NCI-H1417 treated with DMSO at 0.1 percent for 48 hours (cell line): ENCODE measurements at places on chromosomes 1 and 21.

DNA sequence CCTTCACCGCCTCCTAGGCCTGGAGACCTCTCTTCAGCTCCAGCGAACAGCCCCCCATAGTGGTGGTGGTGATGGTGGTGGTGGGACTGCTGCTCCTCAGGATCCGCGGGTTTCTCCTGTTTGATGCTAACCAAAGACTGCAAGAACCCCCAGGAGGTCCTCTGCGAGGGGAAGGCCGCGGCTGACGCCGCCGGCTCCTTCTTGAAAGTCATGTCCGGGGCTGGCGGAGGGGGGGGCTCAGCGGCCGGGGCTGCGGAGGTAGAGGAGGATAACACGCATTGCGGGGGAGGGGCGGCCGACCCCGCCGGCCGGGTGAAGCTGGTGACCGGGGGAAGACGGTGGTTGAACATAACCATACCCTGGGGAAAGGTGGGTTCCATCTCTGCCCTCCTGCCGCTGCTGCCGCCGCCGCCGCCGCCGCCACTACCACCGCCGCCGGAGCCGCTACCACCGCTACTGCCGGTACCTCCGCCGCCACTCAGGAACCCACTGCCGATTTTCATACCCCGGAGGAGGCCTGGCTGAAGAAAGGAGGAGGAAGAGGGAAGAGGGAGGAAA lies 554 bp downstream of the ZNF281 start:
- DNase-seq: no peak

DNA sequence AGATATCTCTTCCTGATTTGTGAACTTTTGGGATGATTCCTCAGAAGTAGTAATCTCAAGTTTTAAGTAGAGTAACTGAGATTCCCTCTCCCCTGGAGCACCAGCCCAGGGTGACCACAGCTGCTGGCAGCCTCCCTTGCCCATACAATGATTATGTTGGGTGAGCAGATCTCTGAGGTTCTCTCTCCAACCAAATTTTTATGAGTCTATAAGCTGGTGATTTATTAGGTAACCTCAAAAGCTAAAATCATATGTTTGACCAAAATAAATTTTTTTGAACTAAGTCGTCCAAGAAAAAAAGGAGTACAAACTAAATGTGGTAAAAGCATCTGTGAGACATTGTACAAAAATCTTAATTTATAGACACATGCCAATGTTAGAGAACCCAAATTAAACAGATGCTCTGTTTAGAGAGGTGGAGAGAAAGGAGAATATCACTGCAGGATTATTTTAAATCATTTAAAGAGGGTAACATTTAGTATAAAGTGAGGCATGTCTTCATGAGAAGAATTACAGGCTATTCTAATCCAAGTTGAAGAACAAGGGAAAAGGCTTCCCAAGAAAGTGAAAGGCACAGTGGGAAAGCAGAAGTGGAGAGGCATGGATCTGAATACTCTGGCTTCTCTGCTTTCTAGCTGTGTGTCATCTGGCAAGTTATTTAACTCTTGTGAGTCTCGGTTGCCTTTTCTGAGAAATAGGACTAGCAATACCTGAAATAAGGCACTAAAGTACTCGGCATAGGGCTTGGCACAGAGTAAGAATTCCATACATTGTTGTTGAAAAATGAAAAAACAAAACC lies 2.5 kb downstream of the AKNAD1 start:
- DNase-seq: no peak

GRCh38 chr21:39452970-39453342 lies 1.2 kb downstream of the SH3BGR start:
- DNase-seq: no peak

DNA sequence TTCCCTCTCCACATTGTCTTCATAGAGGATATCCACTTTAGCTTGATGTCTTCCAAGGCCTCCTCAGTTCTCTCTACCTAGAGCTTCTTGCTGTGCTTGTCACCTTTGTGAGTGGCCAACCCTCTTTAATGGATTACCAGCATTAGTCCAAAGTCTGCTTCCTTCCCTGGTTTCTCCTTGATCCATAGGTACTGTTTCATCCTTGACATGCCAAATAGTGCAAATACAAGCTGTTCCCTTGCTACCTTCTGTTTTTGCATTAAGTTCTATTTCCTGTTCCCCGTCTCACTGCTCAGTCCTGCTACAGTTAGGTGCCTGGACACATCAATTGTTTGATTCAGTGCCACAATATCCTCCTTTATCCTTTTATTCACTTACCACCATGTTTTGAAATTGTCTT lies 19.2 kb downstream of the MAST2 start:
- no peak for DNase-seq

DNA sequence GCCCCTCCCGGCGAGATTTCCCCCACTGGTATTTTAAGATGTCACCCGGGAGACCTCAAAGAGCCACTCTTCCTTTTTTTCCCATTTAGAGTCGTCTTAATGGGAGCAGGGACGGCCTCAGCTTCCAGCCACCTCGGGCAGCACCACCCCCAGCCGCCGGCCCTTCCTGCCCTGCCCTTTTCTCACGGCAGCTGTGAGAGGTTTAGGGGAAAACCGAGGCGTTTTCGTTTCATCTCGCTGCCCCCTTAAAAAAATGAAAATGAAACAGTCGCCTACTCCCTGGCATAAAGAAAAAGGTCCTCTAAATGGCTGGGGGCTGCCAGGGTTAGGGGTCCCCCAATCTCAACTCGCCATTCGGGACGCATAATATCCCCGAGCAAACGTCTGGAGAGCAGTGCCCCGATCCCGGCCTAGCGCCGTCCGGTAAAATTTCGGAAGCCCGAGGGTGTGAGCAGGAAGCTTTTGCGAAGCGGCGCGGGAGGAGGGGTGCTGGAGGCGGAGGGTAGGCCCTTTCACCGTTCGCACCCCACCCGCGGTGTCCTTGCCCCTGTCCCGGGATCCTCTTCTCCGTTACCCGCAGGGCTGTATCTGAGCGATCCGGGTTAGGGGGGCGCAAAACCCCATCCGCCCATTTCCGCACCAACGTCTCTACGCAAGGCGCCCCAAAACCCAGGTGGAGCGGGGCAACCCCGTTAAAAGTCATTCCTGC lies 1.2 kb downstream of the RUNX3 start:
- no peak for DNase-seq

- DNase-seq: no peak
Observed at GRCh38 chr1:20413136-20413775, 72.8 kb downstream of the CAMK2N1 start.

DNA sequence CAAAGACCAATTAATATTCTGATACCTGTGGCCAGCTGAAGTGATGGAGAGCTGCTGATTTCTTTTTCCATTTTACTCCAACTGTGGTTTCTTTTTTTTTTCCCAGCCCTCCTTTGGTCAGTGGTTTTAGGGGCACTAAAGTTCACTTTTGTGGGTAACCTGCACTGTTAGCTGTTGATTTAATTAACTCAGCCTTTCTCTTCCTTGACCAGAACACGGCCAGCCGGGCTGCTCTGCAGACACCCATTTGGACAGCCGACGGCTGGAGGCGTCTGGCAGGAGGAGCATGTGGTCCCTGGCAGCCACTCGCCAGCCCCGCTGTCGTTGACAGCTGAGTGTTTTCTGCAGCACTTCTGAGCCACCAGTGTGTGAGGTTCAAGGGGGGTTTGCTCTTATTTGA lies 136.2 kb upstream of the RUNX3 start:
- DNase-seq: no peak

- no peak for DNase-seq
Observed at GRCh38 chr1:91948501-91949355, 473 bp upstream of the BRDT start.

GRCh38 chr1:27391511-27392095 lies 819 bp upstream of the GPR3 start:
- no peak for DNase-seq

DNA sequence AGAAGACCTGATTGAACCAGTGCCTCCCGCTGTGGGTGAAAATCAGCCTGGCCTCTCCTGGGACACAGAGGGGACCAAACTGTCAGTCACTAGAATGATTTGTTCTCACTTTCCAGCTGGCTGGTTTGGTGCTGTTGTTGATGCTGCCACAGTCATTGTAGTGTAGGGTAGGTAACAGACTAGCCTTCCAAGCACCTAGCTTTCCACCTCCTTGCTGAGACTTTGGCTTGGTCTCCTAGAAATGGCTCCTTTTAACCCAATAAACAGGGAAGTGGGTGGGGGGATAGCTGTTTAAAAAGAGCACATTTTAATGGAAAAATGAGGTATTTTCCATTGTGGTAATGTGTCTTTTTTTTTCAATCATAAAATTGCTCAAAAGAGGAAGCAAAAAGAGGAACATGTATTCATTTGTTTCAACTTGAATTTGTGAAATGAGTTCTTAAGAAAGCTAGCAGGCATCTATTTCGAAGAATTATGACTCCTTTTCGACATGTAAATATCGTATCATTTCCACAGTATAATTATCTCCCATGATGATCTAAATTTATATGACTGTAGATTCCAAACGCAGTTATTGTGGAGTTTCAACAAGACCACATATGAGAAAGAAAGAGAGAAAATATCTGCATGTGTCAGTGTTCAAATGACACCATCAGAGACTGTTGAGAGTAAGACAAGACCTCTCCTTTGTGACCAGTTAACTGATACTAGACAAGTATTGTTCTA lies 190.1 kb downstream of the HLX start:
- DNase-seq: no peak

GRCh38 chr1:102032534-102032933 lies 35.8 kb upstream of the OLFM3 start:
- no peak for DNase-seq

DNA sequence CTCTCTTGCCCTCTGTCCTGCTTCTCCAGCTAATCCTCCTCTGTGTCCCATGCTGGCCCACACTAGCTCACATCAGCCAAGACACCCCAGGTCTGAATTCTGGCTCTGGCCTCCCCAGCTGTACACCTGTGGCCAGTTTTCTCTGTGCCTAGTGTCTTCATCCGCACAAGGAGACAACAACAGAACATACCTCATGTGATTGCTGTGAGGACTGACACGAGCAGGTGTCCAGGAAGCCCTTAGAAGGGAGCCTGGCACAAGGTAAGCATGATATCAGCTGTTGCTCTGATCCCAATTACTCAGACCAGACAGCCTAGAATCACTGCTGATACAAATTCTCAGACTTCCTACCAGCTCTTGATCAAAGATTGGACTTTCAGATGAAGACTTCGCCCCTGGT lies 71.2 kb upstream of the GJB5 start:
- no peak for DNase-seq

DNA sequence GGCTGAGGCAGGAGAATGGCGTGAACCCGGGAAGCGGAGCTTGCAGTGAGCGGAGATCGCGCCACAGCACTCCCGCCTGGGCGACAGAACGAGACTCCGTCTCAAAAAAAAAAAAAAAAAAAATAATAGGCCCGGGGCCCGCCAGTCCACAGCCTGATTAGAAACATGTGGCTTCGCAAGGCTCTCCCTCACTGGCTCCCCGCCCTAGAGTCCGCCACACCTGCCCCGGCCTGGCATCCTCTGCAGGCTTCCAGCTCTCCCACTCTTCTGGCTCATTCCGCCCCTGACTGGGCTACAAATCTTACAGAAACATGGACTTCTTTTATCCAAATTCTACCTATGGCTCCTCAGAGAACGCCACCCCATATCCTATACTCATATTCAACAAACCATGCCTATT lies 32.4 kb downstream of the PGBD5 start:
- DNase-seq: no peak

DNA sequence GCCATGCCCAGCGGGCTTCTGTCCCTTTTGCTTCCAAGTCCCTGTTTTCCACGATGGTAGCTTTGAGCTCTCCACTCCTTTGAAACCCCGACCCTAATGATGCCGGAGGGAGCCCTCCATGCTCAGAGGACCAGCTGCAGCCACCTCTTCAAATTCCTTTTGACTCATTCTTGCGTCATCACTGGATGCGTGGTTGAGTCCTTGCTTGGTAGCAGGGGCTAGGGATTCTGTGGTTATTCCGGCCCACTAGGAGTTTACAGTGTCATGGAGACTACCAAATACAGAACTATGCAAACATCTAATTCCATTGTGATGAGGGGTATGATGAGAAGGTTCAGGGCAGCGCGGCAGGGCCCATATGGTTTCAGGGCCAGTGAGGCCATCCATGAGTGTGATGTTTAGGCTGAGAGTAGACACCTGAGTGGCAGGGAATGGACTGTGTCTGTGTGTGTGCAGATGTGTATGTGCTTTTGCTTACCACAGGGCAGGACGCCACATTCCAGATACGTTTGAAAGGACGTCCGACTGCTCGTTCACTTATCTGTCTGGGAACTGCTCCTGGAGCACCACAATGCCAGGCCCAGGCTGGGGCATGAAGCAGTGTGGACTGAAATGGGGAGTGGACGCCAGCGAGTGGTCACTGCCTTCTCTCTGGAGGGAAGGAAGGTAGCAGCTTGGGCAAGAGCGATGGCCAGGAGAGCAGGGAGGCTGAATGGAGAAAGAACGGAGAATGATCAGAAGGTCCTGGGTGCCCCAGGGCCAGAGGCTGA lies 30.4 kb upstream of the ZBTB21 start:
- DNase-seq: no peak

- no peak for DNase-seq
Observed at GRCh38 chr1:103362348-103363007, 163.0 kb upstream of the RNPC3 start.

- no peak for DNase-seq
Observed at GRCh38 chr1:238265866-238266265, 375.1 kb upstream of the ZP4 start.

DNA sequence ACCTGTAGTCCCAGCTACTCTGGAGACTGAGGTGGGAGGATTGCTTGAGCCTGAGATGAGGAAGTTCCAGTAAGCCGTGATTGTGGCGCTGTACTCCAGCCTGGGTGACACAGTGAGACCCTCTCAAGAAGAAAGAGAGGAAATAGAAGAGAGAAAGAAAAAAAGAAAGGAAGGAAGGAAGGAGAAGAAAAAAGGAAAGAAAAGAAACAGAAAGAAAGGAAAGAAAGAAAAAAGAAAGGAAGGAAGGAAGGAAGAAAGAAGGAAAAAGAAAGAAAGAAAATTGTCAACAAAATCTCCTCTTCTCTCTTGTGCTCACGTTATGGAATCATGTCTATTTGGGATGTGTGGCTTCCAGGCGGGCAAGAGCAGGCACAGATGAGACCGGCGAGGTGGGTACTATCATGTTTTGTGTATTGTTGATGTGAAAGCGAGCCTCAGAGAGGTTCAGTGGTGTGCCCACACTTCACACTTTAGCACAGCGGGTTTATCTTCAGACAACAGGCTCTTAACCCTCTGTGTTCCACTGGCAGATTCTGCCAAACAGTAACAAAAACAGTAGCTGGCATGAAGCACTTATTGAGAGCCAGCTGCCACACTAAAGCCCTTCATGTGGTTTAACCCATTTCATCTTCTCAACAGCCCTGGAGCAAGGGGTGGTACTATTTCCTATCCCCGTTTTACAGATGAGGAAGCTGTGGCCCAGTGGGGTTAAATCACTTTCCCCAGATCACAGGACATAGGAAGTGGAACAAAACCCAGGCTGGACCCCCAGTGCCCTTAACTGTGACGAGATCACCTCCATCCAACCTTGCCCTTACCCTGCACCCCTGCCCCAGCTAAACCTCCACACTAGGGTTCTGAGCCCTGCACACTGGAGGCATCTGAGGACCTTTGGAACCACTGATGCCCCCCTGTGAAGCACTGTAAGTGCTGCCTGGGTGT lies 94.7 kb upstream of the TARDBP start:
- no peak for DNase-seq
